ENCODE measurements at places on chromosomes 1 and 21.
A peak's percentile ranks its signal among the peaks of the same experiment; 100 is the strongest.

- no peak for DNase-seq
Measured at GRCh38 chr1:7524341-7525337, 246.5 kb upstream of the VAMP3 start.

DNA sequence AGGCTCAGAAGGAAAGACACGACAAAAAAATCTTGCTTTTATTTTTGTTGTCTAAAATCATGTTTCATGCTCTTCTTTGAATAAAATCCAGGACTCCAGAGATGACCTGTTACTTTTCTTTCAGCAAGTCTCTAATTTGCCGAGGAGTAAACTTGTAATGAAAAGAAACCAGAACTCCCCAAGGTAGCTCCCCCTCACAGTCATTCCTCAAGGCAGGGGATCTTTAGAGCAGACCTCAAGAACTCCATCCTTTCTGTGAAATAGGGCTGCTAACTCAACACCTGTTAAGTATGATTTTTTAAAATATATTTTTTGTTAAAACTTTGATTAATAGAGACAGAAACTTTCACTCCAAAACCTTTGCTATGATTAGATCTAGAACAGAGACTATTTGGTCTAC lies 82.7 kb upstream of the ABCD3 start:
- no peak for DNase-seq

- DNase-seq: peak; percentile 16
Measured at GRCh38 chr1:17674726-17675500, 80.2 kb upstream of the ACTL8 start.

- no peak for DNase-seq
Measured at GRCh38 chr1:22263359-22263758, 120.5 kb upstream of the WNT4 start.

GRCh38 chr21:35254765-35255138 lies 205.7 kb upstream of the RUNX1 start:
- no peak for DNase-seq

DNA sequence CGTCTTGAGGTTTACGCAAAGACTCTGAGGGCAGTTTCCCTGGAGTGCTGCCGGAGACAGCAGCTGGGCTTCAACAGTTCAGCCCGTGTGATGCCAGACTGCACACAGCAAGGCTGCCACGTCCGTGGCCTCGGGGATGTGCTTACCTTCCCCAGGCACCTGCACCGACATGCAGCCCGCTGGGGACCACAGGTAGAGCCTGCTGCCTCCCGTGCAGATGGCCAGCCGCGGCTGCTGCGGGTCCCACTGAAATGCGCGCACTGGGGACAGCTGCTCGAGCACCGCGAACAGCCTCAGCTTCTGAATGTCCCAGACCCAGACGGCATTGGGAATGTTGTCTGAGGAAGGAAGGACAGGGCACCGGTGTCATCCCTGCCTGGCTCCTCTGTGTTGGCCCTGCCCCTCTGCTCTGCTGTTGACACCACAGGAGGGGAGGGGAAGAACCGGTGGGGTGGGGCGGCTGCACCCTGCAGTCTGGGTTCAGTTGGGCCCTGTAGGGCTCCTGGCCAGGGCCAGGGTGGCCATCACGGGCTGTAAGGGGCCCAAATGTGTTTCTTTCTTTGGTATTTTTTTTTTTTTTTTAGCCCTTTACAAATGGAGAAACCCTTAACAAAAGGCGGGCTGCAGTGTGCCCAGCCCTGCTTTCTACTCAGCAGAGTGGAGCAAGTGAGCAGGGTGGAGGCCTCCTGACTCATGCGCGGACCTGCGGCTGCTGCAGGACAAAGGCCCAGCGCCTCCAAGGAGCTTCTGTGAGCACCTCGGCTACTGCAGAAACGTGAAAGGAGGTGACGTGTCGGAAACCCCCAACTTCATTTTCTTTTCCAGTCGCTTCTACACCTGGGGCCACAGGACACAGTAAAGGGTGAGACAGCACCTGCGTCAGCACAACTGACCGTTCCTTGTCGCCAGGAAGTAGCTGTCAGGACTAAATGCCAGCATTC lies 6.8 kb downstream of the TPRG1L start:
- DNase-seq: no peak

DNA sequence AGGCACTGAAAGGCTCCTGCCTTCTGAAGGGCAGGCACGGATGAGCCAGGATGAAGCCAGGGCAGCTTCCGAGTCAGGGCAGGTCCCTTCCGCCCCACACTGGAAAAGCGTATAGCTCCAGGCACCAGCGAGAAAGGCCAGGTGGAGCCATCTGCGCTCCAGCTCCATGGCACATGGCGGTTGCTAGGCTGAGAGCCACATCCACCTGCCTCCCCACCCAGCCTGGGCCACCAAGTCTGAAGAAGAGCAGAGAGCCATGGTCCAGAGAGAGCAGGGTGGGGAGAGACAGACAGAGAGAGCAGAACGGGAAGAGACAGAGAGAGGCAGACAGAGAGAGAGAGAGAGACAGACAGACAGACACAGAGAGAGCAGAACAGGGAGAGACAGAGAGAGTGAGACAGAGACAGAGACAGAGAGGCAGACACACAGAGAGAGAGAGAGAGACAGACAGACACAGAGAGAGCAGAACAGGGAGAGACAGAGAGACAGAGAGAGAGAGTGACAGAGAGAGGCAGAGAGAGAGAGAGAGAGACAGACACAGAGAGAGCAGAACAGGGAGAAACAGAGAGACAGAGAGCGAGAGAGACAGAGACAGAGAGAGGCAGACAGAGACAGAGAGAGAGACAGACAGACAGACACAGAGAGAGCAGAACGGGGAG lies 5.2 kb downstream of the FNDC10 start:
- DNase-seq: no peak

DNA sequence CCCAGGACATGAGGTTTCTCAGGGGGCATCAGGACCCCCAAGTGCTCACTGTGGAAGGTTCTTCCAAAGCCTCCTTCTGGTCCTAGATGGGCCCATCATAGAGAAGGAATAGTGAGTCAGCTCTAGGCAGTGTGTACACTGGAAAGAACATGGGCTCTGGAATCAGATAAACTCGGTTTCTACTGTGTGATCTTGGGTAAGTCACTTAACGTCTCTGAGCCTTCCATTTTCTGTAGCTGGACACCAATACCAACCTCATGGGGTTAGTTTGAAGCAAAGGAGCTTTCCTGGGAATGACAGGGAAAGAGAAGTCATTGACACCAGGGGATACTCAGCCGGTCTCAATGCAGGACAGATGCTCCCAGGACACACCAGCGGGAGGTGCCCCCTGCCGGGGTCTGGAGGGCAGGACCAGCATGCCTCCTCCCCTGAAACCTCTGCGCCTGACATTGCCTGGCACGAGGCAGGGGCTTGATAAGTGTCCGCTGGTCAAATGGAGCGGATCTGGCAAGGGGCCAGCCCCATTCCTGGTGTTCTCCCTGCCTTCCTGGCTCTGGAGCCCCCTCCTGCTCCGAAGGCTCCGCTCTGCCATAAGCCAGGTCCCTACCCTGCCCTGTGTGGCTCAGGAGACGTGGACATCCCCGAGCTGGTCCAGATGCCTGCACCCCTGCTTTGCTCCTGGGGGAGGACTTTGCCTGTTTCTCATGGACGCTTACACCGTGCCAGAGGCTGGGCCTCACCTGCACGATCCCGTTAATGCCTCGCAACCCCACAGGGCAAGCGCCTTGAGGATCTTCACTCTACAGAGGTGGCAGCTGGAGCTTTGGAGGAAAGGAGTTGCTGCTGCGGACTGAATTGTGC lies 52.8 kb downstream of the EDN2 start:
- peak; percentile 42 for DNase-seq

DNA sequence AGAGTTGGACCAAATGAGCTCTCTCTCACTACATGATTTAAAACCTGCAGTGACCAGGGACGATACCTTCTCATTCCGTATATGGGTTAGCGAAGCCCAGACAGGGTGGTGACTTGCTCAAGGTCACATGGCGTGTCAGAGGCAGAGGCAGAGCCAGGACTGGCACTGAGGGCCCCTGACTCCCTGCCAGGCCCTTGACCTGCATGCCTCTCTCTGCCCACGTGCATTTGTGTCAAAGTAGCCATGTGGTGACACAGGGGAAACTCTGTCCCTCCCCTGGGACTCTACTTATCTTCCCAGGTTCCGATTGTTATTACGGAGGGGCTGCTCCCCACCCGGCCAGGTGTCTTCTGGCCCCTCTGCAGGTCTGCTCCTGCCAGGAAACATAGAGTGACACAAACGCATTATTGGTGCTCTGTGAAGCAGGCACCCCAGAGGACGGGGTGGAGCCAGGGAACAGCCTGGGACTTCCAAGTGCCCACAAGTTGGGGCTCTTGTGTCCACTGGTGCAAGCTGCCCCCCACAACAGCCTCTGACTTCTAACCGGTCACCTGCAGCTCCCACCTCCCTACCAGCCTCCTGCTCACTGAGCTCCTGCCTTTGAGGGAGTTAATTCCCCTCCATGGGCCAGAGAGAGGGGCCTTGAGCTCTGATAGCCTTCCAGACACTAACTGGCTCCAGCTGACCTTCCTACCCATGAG lies 7.3 kb upstream of the TINAGL1 start:
- DNase-seq: peak; percentile 93

DNA sequence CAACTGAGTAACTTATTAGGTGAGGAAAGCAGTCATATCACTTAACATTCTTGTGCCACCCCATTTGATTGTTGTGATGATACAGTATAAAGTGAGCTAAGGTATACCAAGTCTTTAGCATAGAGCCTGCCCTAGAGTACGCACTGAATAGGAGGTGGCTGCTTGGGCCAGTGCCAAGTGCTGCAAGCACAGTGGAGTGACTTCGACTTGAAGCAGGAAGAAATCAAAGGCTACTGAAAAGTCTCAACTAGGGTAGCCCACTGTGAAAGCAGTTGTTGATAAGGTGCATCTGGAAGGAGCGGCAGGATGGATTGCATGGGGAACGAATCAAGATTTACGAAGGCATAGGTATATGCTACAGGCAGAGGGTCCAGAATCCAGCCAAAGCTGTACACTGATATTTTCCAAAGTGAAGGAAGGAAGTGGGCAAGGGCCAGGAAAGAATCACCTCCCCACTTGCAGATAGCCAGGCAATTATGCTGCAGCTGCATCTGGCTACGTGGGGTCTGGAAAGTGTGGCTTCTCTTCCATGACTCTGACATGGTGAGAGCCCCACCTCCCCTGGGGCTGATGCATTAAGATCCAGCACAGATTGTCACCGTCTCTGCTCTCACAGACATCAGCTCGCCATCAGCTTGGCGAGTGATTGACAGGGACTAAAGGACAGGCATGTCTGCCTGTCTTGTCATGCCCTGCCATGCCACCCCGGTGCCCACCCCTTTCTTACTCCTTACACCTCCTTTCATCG lies 287.0 kb upstream of the PLXNA2 start:
- DNase-seq: no peak

- DNase-seq: no peak
Measured at GRCh38 chr21:42759594-42759927, 106.1 kb downstream of the PDE9A start.

- DNase-seq: no peak
Measured at GRCh38 chr21:37575580-37575979, 209.0 kb downstream of the DYRK1A start.

DNA sequence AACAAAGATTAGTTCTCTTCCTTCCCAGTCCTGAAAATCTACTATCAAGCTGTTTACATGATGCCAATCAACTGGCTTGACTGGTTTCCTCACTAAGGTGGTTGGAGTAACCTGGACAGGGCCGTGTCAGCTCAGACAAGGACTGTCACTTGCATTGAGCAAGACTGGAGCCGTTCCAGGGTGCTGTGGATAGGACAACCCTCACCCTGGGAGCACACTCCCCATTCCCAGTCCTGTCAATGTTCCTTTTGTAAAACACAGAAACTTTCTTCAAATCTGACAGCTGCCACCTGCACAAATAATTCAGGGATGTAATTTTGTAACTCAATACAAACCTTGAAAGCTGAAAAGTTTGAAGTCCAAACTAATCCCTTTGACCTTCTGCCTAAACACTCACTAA lies 31.4 kb downstream of the PLPP3 start:
- DNase-seq: no peak

DNA sequence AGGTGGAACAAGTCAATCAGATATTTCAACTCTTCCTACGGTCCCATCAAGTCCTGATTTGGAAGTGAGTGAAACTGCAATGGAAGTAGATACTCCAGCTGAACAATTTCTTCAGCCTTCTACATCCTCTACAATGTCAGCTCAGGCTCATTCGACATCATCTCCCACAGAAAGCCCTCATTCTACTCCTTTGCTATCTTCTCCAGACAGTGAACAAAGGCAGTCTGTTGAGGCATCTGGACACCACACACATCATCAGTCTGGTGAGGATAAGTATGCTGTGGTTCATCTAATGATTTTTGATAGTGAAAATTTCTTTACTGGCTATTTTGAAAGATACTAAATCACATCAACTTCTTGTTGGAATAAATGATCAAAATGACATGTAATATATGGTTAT lies 67.7 kb upstream of the MPC2 start:
- DNase-seq: no peak

GRCh38 chr1:111727056-111727455 lies 12.1 kb downstream of the INKA2 start:
- DNase-seq: no peak

DNA sequence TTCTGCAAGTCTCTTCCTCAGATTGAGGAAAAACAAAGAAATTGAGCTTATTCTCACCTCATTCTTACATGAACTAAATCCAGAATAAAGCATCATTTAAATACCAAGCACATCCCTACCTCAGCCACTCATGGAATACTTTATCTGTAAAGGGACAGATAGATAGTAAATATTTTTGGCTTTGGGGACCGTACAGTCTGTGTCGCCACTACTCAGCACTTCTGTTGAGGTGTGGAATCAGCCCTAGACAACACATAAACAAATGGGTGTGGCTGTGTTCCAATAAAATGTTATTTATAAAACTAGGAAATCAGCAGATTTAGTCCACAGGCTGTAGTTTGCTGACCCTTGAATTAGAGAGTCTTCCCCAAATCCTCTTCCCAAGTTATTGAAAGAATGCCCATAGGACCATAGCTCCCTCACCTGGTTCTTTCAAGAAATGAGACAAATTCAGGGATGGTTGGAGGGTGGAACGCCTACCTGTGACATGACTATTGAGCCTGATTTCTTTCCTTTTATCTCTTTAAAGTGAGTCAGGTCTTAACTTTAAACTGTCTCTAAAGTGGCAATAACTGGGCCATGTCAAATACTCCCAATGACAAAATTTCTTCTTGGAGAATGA lies 878.5 kb downstream of the USP25 start:
- no peak for DNase-seq

GRCh38 chr1:25958465-25958864 lies 39.4 kb downstream of the PAFAH2 start:
- no peak for DNase-seq

- no peak for DNase-seq
Measured at GRCh38 chr1:2854151-2854550, 52.7 kb upstream of the TTC34 start.

GRCh38 chr1:9721606-9722377 lies 70.3 kb downstream of the PIK3CD start:
- DNase-seq: no peak

DNA sequence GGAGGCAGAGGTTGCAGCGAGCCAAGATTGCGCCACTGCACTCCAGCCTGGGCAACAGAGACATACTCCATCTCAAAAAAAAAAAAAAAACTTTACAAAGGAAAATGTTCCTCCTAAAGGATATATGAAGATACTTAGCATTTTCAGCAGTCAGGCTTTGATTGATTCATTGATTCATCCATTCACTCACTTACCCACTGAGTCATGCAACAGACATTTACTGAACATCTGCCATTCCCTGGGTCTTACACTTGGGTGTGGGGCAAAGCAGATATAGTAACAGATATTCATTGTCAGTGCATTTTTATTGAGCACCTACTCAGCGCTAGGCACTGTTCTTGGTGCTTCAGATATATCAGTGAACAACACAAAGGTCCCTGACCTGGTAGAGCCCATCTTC lies 5.6 kb upstream of the LACTBL1 start:
- no peak for DNase-seq
